ENCODE measurements at places on chromosomes 1 and 21.

DNA sequence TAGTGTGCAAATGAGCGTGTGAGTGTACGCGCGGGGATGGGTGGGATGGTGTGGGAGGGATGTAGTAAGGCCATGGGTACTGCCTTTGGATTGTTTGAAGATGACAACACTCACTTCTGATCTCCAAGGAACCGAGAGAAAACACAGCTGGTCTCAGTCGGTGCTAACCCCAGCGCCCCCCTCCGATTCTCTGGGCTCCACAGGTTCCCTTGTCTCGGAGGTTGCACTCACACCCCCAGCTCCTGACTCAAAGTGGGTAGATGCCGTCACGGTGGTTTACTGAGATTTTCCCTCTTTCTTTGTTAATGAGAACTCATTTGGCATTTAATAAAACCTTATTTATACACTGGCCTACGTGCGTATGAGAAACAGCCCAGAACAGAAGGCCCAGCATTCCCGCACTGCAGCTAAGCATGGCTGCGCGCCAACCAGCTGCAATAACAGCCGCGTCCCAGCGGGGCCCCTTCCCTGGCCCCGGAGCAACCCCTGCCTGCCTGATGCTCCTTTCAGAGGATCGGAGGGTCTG lies 25.8 kb downstream of the ABCA4 start:
- no peak for DNase-seq
- H3K4me3 ChIP-seq, result no peak overlapping the region
- H3K27ac ChIP-seq, result no peak overlapping the region

DNA sequence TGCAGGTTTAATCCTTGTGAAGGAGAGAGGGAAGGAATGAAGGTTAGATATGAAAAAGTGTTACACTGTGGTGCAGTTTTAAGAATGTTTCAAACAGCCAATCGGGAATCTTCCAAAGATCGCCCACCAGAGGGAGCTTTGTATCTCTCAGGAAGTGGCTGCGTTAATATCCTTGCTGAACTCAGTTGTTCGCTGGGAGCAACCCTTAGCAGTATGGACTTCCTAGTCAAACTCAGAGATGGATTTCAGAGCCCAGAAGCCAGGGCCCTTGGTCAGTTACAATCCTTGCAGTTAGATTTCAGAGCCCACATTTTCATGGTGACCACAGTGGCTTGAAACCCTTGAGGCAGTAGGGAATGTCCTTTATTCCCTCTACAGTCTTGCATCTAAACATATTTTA lies 136.2 kb downstream of the NTNG1 start:
- no peak overlapping the region for H3K4me3 ChIP-seq
- H3K36me3 ChIP-seq, result no peaks in the 10 kb centered on the region
- no peak overlapping the region for H3K27ac ChIP-seq
- no peaks in the 10 kb centered on the region for H3K27me3 ChIP-seq

DNA sequence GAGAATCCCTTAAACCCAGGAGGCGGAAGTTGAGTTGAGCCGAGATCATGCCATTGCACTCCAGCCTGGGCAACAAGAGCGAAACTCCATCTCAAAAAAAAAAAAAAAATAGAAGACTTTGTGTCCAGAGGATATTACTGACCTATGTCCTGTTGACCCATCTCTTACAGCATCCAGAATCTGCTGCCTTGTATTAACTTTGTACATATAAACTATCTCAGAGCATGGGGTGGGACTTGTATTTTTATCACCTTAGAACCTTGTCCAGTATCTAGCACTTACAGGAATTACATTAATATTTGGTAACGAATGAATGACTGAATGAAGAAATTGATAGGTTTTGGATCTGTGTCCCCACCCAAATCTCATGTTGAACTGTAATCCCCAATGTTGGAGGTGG lies 117.8 kb downstream of the TGFBR3 start:
- H3K36me3 ChIP-seq, result peaks cover 14% of the 10 kb centered on the region
- DNase-seq, result no peak
- H3K4me3 ChIP-seq, result no peak overlapping the region

DNA sequence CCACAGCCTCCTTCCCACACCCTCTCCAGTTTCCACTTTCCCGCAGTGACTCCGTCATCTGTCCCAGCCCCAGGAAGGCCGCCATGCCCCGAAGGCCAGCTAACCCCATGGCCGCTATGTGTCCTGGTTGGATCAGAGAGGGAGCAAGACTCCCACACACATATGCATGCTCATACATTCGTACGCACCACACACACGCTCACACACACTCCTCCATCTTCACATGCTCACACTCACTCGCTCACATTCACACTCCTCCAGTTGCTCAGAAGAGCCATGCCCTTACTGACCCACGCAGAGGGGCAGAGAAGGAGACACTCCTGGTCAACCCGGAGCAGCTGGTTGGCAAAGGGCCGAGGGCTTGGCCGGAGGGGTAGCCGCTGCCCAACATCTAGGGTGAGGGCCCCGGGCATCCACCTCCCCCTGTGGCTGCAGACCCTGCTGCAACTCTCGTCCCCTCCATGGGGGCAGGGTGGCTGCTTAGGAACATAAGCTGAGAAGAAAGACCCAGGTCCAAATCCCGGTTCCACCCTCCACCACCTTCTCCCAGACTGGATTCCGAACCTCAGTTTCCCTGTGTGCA lies 122.3 kb upstream of the SLC25A33 start:
- H3K27ac ChIP-seq, result no peak overlapping the region
- H3K36me3 ChIP-seq, result no peaks in the 10 kb centered on the region
- no peak for DNase-seq
- peaks cover 14% of the 10 kb centered on the region for H3K27me3 ChIP-seq
- H3K4me3 ChIP-seq, result peak overlapping the region; percentile 6
- H3K4me1 ChIP-seq, result peaks cover 26% of the 10 kb centered on the region

GRCh38 chr1:34885405-34886247 lies 26.1 kb upstream of the SMIM12 start:
- H3K4me1 ChIP-seq, result peaks cover 6% of the 10 kb centered on the region
- H3K27me3 ChIP-seq, result peaks cover 69% of the 10 kb centered on the region
- H3K36me3 ChIP-seq, result peaks cover 3% of the 10 kb centered on the region
- no peak for DNase-seq

- H3K4me3 ChIP-seq, result no peak overlapping the region
- H3K27me3 ChIP-seq, result no peaks in the 10 kb centered on the region
- peaks cover 15% of the 10 kb centered on the region for H3K4me1 ChIP-seq
- no peak overlapping the region for H3K27ac ChIP-seq
- no peak for DNase-seq
Observed at GRCh38 chr1:198500096-198500495, 40.4 kb downstream of the ATP6V1G3 start.

All from central memory CD8-positive, alpha-beta T cell (primary cell).